ENCODE measurements at places on chromosomes 4 and X.

DNA sequence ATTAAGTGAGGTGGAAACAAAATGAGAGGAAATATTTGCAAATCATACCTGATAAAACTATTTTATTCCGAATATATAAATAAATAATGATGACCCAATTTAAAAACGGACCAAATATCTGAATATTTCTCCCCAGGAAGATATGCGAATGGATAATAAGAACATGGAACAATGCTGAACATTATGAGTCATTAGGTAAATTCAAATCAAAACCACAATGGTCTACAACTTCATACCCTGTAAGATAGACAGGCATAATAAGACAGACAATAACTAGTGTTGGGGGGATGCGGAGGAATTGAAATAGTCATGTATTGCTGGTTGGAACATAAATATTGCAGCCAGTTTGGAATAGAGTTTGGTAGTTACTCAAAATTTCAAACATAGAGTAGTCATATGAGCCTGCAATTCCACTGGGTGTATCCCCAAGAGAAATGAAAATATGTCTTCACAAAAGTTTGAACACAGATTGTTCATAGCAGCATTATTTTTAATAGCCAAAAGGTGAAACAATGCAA, 47.6 kb upstream of the DRP2 start:
- DNase-seq, result no peak

DNA sequence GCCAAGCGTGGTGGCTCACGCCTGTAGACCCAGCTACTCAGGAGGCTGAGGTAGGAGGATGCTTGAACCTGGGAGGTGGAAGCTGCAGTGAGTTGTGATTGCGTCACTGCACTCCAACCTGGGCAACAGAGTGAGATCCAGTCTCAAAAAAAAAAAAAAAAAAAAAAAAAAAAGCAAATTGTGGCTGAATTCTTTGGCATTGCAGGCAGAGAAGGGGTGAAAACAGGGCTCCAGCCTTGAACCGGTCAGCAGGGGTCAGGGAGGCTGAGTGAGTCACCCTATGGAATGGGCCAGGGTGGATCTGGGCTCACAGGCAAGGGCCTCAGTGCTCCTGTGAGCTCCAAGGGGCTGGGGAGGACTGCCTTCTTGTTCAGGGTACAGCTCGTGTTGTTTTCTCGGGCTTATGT, 13.2 kb upstream of the FAM3A start:
- peak; percentile 43 for DNase-seq

- DNase-seq, result no peak
Observed at GRCh38 chrX:122943918-122944317, 240.2 kb upstream of the GRIA3 start.

- DNase-seq, result no peak
Observed at GRCh38 chrX:17104433-17104832, 158.0 kb downstream of the REPS2 start.

DNA sequence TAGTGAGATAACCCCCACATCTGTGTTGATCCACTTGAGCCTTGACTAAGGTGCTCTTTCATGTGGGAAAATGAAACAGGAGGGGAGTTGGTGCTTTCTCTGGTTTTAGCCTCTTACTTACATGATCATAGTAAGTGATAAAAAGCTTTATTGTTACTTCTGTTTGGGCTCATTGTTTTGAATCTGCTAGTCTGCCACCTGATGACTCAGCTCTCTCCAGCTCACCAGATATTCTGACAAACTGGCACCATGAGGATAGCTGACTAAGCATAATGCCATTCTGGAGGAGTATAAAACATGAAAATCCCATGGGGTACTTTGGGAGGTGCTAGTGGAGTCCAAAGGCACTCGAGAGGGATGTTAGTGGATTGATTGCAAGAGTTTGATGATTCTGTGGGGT, 824.0 kb downstream of the RAPGEF2 start:
- DNase-seq, result no peak

GRCh38 chrX:154121961-154122360, 22.1 kb upstream of the OPN1LW start:
- DNase-seq, result no peak

DNA sequence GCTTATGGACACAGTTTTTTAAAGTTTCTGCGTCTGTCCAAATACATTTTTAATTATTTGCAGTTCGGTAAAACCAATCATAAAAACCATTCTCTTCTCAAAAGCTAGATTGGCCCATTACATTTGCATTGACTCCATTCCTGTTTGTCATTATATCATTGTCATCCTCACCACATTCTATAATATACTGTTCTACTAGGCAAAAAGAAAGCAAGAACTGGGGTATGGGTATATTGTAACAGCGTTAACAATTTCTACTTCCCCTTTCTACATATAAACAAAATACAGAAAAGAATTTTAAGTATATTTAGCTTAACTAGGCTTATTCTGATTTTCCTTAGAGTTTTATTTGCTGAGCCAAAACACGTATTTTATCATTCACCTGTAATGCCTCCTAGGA, 91.8 kb downstream of the RAP1GDS1 start:
- no peak for DNase-seq

DNA sequence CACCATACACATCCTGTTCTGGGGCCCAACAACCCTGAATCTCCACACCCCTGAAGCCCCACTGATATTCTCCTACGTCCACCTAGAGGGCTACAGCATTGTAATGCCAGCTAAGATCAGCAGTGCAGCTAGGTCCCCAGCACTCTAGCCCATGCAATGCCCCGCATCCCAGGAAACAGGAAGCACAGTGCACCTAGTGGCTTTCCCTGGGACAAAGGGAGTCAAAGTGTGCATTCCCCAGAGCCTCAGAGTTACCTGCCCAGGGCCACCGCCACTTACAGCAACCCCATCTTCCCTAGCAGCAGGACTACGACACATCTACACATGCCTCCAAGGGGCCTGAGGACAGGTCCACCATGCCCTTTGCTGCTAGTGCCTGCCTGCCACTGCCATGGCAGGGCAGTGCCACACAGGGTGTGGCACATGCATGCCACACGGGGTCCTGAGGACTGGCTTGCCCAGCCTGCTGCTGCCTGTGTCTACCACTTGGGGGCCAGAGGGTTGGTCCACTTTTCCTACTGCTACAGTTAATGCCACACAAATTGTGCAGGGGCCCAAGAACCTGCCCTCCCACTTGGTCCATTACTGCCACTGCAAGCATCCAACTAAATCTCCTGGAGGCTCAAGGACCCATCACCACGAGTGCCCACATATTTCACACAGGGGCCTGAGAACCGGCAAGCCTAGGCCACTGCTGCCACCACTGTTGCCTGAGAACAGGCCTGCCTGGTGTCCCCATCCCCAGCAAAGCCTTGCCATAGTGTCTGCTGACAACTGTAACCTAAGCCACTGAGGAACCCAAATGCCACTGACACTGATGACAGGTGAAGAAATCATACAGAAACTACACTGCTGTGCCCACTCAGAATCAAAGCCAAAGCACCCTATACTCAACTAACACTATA, 23.7 kb downstream of the TLR6 start:
- no peak for DNase-seq

- peak; percentile 66 for DNase-seq
Observed at GRCh38 chr4:98510757-98511517, 147.5 kb downstream of the TSPAN5 start.

DNA sequence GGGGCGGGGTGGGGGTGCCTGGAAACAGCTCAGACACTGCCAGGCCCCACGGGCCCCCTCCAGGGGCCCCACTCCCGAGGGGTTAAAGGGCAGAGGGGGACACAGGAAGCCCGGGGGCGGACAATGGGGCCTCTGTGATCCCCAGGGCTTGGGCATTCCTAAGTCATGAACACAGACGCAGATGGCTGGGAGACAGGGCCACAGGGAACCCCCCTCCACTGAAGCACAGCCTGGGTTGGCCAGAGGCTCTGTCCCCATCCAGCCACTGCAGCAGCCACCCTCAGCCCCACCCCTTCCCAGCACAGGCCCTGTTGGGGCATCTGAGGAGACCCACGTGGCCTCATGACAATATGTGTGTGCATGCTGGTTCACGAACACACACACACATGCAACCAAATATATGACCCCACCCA, 3.9 kb downstream of the L1CAM start:
- no peak for DNase-seq

DNA sequence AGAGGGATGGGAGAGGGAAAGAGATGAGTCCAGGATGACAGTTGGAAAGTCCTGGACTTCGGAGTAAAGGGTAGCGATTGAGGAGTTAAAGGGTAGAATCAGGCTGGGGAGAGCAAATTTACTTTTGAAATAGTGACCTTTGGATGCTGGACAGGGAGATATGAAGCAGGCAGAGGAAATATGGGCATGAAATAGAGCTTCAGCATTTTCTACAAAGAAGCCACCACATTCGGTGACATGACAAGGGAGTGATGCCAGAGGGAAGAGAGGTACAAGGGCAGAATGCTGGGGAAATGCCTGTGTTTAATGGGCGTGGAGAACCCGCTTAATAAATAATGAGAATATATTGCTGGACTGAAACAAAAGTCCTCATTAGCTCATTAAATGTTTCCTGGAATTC, 92.7 kb downstream of the TBL1X start:
- DNase-seq, result no peak

DNA sequence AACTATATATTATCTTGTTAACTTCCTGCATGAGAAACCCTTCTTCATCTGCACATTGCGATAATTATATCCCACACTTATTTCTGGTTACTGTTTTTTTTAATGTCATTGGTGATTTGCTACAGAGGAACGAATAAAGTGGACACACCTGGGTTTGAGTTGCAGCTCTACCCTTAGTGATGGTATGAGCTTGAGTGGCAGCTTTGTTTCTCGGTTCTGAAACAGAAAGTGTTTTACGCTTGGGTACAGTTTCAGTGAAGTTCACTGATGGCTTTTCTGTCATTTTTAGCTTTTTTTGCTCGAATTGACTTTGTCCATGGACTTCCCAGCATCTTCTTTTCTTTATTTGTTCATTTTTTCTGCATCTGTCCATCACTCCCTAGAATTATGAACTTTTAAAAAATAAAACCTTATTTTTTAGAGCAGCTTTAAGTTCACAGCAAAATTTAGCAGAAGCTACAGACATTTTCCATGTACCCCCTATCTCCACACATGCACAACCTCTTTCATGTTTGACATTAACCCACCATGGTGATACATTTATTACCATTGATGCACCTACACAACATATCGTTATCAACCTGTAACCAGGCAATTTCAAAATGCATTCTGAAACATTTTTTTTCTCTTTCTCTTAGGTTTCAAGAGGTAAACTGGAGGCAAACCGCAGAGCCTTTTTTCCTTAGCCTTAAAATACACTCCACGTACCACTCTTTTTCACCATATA, 1041.6 kb upstream of the PRKX start:
- DNase-seq, result no peak

DNA sequence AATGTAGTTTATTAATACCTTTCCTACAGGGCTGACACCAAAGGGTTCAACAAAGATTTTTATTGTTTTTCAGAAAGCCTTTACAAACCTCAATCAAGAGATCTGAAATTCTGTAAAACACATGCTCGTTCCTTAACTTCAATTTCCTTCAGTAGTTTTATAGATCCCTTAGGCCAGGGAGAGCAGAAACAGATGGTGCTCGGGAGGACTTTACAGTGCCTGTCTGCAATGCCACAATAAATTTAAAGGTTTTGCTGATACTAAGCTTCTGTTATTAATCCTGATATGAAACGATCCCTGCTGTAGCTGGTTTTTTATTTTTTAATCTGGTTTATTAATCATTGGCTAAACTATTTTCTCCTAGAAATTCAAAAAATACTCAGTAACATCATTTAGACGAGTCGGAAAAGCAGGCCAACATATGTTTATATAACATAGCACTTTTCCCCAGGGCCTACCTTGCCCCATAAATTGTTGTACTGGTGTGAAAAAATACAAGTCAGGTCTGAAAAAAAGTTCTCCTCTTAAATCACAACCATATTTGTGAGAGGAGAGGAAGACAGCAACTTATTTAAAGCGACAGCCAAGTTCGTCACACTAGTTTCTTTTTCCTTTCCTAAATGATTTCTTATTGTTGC, 39.8 kb downstream of the SHISA3 start:
- DNase-seq, result no peak

- no peak for DNase-seq
Observed at GRCh38 chr4:94410678-94411206, 41.0 kb upstream of the PDLIM5 start.

DNA sequence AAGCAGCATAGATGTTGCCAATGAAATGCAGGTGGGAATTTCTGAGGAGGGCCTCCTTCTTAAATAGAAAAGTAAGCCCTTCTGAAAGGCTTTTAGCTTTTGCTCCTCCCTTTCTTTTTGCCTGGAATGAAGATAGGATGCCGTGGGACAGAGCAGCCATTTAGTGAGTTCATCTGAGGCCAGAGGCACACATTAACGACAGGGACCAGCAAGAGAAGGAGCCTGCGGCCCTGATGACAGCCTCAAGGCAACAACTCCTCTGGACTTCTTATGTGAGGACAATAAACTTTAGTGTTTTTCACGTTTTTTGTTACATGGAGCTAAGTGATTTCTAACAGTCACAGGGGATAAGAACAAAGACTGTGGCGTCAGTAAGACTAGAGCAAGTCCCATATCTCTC, 1.1 kb upstream of the BDH2 start:
- DNase-seq, result no peak

DNA sequence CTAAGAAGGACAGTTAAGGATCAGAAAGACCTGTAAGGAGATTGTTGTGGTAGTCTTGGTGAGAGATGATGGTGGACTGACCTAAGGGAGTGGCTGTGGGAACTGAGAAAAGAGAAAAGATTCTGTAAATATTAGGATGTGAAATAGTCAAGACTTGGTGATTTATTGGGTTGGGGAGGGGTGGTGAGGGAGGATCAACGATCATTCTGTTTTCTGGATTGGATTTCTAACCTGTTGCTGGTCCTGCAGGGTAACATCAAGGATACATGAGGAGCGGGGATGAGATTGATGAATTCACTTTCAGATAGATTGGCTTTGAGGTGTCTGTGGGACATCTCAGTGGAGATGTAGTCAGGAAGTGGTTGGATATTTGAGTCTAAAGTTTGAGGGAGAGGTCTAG, 1.4 kb downstream of the PIN4 start:
- DNase-seq, result no peak

- DNase-seq, result peak; percentile 26
Observed at GRCh38 chr4:88097301-88097700, 61.1 kb downstream of the ABCG2 start.

DNA sequence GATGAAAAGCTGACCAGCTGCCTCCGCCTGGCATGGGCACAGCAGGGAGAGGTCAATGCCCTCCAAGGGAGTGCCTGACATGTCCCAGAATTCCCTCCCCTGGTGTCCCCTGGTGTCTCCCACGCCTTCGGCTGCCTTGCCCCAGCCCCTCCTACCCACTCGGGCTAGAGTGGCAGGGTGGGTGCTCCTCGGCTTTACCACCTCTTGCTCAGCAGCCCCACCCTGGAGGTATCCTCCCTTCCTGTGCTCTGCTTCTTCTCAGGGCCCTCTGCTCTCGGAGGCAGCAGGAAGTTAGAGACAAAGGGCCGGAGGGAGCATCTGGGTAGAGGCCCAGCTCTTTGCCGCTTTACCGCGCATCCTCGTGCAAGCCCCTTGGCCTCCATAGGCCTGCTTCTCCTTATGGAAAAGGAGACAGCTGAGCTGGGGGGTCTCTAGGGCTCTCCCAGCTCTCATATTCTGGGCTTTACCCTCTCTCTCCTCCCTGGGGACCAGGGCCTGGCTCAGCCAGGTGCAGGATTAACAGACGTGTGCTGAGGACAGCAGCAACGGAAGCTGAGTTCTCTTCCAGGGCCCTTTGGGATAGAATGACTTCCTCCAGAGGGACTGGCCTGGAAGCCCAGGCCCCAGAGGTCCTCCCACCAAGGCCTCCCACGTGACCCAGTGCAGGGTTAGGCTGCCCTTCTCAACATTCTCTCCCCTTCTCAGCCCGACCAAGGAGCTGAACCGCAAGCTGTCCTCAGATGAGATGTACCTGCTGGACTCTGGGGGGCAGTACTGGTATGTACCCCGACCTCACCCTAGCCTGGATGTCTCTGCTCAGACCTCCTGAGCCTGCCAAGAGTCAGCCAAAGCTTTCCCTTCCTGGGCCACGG, 17.2 kb downstream of the XPNPEP2 start:
- no peak for DNase-seq

GRCh38 chr4:48483777-48484493, 792 bp downstream of the SLC10A4 start:
- peak; percentile 33 for DNase-seq

Data from AG20443 (cell line).